ENCODE measurements at places on chromosomes 11 and 22. TPM values are rescaled to one million over a fixed set of nuclear protein-coding genes. Genes with fewer than 3 reads are reported as not detected.

The MYOD1 gene
- not detected for total RNA-seq

The PRR33 gene
- total RNA-seq, result not detected

The UPB1 gene
- total RNA-seq, result 0.46 TPM

The APOA1 gene
- total RNA-seq, result 1.4 TPM

The CENPM gene
- 8.1 TPM for total RNA-seq
